Bronchial epithelial cell (primary cell): ENCODE measurements at places on chromosomes 6 and 20. TPM values are rescaled to one million over a fixed set of nuclear protein-coding genes. Genes with fewer than 3 reads are reported as not detected.

The HSPA1L gene
- total RNA-seq, result 0.53 and 1.4 TPM in 2 replicates

The MYCT1 gene
- 0.13 and 0.53 TPM in 2 replicates for total RNA-seq

The ZSWIM3 gene
- total RNA-seq, result 2.9 and 3.7 TPM in 2 replicates

The MYLK4 gene
- 0.13 and 0.26 TPM in 2 replicates for total RNA-seq

The SAPCD1 gene
- total RNA-seq, result 1.3 TPM in 2 replicates

The HRH3 gene
- total RNA-seq, result not detected in 2 replicates

The HCK gene
- under 0.01 and 0.13 TPM in 2 replicates for total RNA-seq

The PRSS35 gene
- 0.13 TPM in 1 of 2 replicates, not detected in the other for total RNA-seq

The KHDC1L gene
- total RNA-seq, result not detected in 2 replicates

The PBOV1 gene
- not detected in 2 replicates for total RNA-seq

The RCAN2 gene
- under 0.01 TPM in 1 of 2 replicates, not detected in the other for total RNA-seq

The KCNS1 gene
- total RNA-seq, result 0.53 and 0.90 TPM in 2 replicates

The TMEM14B gene
- total RNA-seq, result 55.8 and 86.2 TPM in 2 replicates

The SLC22A2 gene
- not detected in 2 replicates for total RNA-seq

The TMEM244 gene
- total RNA-seq, result not detected in 2 replicates

The SYTL3 gene
- total RNA-seq, result 1.1 and 2.4 TPM in 2 replicates

The MCHR2 gene
- not detected in 2 replicates for total RNA-seq

The DUSP15 gene
- total RNA-seq, result not detected in 2 replicates

The OOEP gene
- not detected in 2 replicates for total RNA-seq

The OR12D3 gene
- total RNA-seq, result not detected in 2 replicates

The POLR3F gene
- total RNA-seq, result 6.3 and 9.1 TPM in 2 replicates

The OR2J3 gene
- not detected in 2 replicates for total RNA-seq

The EPM2A gene
- 3.7 TPM in 2 replicates for total RNA-seq

The PPIL6 gene
- total RNA-seq, result 8.4 and 9.3 TPM in 2 replicates

The RAB22A gene
- 17.6 and 18.3 TPM in 2 replicates for total RNA-seq

The CCR6 gene
- not detected in 2 replicates for total RNA-seq

The RALY gene
- total RNA-seq, result 75.0 and 96.4 TPM in 2 replicates

The TOX2 gene
- not detected in 2 replicates for total RNA-seq

The TAGAP gene
- total RNA-seq, result under 0.01 TPM in 2 replicates

The MUCL3 gene
- under 0.01 TPM in 1 of 2 replicates, not detected in the other for total RNA-seq

The ADGRF4 gene
- 17.9 and 31.5 TPM in 2 replicates for total RNA-seq

The SH3BGRL2 gene
- total RNA-seq, result 15.0 and 30.6 TPM in 2 replicates

The CAPN11 gene
- total RNA-seq, result not detected in 2 replicates

The GPR63 gene
- 0.38 and 0.53 TPM in 2 replicates for total RNA-seq

The EYA2 gene
- total RNA-seq, result 8.4 and 10.6 TPM in 2 replicates

The RAD21L1 gene
- under 0.01 TPM in 1 of 2 replicates, not detected in the other for total RNA-seq

The NPEPL1 gene
- 23.7 and 24.7 TPM in 2 replicates for total RNA-seq
